Left lung (tissue), 14 donors: ENCODE measurements at places on chromosomes 4 and X. TPM values are rescaled to one million over a fixed set of nuclear protein-coding genes. Genes with fewer than 3 reads are reported as not detected.

RNF150 gene
- 3.1 TPM for total RNA-seq

VCX3B gene
- not detected for total RNA-seq

HCCS gene
- 18.9 TPM for total RNA-seq

KCND1 gene
- 4.3 TPM for total RNA-seq

GPR78 gene
- total RNA-seq: 0.67 TPM
